Fibroblast of lung (primary cell): ENCODE measurements at places on chromosomes 12 and 14. TPM values are rescaled to one million over a fixed set of nuclear protein-coding genes. Genes with fewer than 3 reads are reported as not detected.

P3H3 gene
- 72.4 and 96.3 TPM in 2 replicates for total RNA-seq

PZP gene
- total RNA-seq: not detected in 2 replicates

FAM181A gene
- not detected in 2 replicates for total RNA-seq

AMIGO2 gene
- 2.3 and 6.9 TPM in 2 replicates for total RNA-seq

CYP46A1 gene
- under 0.01 and 0.33 TPM in 2 replicates for total RNA-seq

MBIP gene
- total RNA-seq: 11.0 and 14.2 TPM in 2 replicates

SPIC gene
- total RNA-seq: not detected in 2 replicates

ARHGDIB gene
- total RNA-seq: 5.9 and 8.3 TPM in 2 replicates

TSPAN19 gene
- total RNA-seq: not detected in 2 replicates

EML5 gene
- total RNA-seq: 0.66 and 0.77 TPM in 2 replicates

DPF3 gene
- total RNA-seq: 3.6 and 13.7 TPM in 2 replicates

TEX52 gene
- not detected in 2 replicates for total RNA-seq

TBX5 gene
- total RNA-seq: 13.1 and 16.8 TPM in 2 replicates

FAM90A1 gene
- total RNA-seq: 0.26 and 0.33 TPM in 2 replicates

LRRC9 gene
- not detected in 2 replicates for total RNA-seq

ZNF268 gene
- 28.6 and 30.0 TPM in 2 replicates for total RNA-seq

CCDC197 gene
- not detected in 2 replicates for total RNA-seq

RFX4 gene
- not detected in 2 replicates for total RNA-seq

CFAP54 gene
- total RNA-seq: 5.1 and 7.1 TPM in 2 replicates

GPR84 gene
- not detected in 2 replicates for total RNA-seq

WIF1 gene
- under 0.01 TPM in 1 of 2 replicates, not detected in the other for total RNA-seq

SIX6 gene
- total RNA-seq: not detected in 2 replicates

ASCL1 gene
- not detected in 2 replicates for total RNA-seq

DDX47 gene
- total RNA-seq: 41.9 and 46.2 TPM in 2 replicates

SCNN1A gene
- under 0.01 and 0.26 TPM in 2 replicates for total RNA-seq
